ENCODE measurements at places on chromosomes 3 and 15.

DNA sequence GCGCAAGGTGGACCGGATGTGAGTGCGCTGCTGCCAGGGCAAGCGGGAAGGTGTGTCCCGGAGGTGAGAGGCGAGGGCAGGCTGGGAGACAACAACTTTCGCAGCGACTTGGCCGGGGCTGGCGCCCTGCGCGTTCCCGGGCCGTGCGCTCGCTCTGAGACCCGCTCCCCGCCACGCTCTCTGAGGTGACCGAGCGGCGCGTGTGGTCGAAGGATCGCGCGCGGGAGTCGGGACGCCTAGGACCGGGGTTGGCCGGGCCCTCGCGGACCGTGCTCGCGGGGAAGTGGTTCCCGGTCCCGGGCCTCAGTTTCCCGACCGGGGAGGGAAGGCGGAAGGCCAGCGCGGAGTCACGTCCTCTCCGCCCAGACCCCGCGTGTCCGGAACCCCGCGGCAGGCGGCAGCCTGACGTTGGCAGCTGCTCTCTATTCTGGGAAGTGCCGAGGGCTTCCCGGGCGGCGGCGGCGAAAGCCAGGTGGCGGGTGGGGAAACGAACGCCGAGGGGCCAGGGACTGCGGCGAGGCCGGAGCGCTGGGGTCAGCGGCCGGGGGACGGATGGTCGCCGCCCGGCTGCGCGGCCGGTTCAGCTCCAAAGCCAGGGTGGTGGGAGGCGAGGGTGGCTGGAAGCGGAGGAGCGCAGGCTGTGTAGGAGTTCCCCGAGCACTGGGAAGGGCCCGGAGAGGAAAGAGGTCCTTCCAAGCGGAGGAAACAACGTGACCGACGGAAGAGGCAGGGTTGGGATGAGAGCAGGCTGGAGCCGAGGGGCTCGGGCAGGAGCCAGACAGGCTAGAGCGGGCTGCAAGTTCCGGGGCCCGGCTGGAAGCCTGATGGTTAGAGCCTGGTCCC lies 1.0 kb upstream of the IGF2BP2 start:
- DNase-seq = no peak

DNA sequence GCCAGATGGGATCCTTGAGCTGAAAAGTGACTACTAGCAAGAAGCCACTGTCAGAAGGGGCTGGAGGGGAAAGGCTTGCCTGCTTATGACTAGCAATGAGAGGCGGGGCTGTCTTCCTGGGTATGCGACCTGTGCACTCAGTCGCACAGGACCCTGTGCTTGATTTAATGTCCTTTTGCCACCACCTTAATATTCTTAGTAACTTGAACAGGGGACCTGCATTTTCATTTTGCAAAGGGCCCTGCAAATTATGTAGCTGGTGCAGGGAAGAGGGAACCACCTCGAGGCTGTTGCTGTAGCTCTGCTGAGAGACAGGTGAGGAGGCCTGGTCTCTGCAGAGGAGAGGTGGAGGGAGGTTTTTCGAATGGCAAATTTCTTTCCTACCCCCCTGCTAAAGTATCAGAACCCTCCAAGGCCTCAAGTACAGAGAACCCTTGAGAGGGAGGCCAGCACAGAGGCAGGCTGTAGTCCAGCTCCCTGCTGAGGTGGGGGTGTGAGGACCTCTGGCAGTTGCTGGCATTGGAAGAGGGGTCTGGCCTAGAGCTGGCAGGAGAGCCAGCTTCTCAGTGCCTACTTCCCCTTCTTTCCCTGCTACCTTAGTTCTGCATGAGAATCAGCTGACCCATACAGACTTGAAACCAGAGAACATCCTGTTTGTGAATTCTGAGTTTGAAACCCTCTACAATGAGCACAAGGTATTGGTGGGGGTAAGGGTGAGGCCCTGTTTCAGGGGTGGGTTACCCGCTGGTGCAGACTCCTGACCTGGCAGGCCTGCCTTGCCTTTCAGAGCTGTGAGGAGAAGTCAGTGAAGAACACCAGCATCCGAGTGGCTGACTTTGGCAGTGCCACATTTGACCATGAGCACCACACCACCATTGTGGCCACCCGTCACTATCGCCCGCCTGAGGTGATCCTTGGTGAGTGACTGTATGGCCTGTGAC lies 11.4 kb downstream of the CLK3 start:
- DNase-seq = no peak

DNA sequence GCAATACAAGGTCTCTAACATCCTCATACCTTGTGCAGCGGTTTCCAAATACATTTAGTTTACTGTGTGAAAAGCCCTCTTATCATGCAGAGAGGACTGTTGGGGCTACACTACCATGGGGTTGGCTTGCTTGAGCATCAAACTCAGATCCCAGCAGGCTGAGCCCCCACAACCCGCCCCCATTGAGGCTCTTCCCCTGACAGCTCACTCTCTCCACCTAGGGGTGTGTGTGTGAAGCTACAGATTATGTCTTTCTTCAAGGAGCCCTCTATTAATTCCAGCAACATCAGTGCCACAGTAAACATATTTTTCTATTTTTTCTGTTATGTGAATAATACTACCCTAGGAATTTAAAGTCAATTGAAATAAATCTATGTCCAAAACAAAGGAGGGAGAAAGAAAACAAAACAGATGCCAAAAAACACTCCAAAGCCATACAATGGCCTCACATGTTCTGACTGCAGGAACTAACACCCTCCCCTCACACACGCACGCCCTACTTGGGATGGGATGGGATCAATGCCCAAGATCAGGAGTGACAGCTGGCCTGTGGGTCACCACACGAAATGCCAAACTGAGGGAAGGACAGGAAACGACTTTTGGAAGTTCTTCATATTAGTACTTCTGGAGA lies 14.7 kb downstream of the TM4SF4 start:
- no peak for DNase-seq

DNA sequence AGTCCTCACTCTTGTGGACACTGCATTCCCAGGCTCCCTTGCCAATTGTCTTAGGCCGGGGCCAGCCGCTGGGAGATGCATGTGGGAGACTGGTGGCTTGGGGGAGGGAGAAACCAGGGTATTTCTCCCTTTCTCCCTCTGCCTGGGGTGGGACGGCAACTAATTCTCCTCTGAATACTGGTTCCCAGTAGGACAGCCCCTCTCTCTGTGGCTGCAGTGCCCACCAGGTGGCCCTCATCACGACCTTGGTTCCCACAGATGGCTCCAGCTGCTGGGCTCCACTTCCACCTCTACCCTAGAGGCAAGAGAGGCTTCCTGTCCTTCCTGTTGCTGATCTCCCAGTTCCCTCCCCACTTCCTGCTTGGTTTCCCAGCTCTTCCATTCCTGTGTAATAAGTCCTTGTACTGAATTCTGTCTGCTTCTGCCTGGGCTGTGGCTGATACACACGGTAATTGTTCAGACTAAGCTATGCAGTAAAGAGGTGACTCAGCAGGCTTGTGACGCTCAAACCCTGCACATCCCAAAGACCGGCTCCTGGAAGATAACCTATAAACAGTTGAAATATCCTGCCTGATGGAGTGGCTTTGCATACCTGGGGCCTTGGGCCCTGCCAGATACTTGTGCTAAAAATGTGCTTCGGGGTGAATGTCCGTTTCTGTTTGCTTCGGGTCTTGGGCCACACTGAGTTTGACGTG lies 20.4 kb upstream of the COPG1 start:
- no peak for DNase-seq

DNA sequence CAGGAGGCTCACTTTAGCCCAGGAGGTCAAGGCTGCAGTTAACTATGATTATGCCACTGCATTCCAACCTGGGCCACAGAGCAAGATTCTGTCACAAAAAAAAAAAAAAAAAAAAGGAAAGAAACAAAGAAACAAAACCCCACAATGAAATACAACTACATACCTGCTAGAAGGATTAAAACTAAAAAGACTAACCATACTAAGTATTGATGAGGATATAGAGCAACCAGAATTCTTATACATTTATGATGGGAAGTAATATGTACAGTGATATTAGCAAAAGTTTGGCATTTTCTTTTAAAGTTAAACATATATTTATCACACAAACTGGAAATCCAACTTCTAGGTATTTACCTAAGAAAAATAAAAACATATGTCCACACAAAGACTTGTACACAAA lies 40.2 kb upstream of the FOXB1 start:
- DNase-seq = no peak

- no peak for DNase-seq
These were observed 12.8 kb downstream of the CHST2 start for GRCh38 chr3:143132246-143132980.
